Stimulated activated CD4-positive, alpha-beta T cell treated with anti-CD3 and anti-CD28 coated beads, Interleukin-2, amount 100 ng/mL, for 24 hours (primary cell): ENCODE measurements at places on chromosomes 16 and 17.

DNA sequence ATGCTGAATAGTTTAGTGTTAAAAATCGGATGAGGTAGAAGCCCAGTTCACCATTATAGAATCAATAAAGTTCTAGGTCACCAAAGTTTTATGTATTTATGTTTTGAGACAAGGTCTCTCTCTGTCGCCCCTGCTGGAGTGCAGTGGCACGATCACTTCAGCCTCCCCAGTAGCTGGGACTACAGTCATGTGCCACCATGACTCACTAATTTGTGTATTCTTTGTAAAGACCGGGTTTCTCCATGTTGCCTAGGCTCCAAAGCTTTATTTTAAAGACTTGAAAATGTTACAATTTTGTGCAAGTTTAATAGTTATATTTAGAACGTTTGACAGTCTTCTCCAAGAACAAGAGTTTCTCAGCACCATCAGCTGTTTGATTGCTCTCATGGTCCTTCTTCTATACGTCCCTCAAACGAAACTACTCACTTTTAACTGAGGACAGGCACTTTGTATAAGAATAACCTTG, 32.1 kb downstream of the NDE1 start:
- DNase-seq = peak; percentile 48

DNA sequence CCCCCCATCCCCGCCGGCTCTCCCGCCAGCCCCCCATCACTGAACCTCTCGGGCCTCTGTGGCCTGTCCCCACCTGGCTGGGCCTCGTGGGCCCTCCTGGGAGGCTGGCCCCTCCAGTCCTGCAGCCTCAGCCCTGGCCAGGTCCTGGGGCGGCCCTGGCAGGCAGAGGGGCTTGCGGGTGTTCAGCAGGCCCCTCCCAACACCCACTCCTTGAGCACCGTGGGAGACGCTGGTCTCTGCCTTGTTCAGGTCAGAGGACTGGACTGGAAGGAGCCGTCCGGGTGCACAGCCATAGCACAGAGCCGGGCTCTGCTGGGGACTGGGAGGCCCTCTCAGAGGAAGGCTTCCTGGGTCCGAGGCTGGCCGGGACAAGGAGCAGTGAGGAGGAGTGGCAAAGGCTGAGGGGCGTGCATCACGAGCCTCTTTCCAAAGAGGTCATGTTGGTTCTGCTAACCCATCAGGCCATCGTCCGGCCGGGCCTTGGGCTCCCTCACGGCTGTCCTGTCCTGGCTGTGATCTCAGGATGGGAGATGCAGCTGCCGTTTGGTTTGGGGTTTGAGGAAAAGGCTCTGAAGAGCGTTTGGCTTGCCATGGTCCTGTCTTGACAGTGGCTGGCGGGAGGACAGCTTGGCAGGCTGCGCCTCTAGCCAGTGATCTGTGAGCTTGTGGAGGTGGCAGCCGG, 6.3 kb upstream of the PABPN1L start:
- DNase-seq = no peak

- DNase-seq = no peak
These were observed 93.5 kb downstream of the CDYL2 start for GRCh38 chr16:80710918-80711317.

DNA sequence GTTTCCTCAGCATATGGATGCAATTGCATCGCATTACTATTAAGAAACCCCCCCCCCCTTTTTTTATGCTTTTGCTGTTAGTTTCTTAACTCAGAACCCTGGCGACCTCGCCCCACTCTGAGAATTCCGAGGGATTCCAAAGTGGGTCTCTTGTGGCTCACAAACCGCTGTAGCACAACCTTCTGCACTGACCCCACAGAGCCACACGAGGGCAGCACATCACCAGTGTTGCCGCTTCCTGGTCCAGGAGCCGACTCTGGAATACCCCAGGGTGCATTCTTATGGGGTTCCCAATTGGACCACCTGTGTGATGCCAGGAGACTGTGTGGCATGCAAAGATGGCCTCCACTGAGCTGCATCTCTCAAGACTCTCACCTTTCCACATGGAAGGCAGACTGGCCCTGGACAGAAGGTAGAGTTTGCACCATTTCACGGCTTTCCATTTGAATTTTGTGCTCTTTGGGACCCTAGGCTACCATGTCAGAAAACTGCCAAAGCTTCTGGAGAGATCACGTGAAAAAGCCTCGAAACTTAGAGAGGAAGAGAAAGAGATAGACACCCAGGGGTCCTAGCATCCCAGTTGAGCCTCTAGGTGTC, 432.7 kb upstream of the ASIC2 start:
- DNase-seq = no peak

GRCh38 chr16:84947996-84948850, 63.1 kb downstream of the ZDHHC7 start:
- no peak for DNase-seq

- no peak for DNase-seq
These were observed 320.5 kb downstream of the SNX29 start for GRCh38 chr16:12296991-12297390.

- no peak for DNase-seq
These were observed 37.6 kb downstream of the HS3ST4 start for GRCh38 chr16:25729188-25729915.

DNA sequence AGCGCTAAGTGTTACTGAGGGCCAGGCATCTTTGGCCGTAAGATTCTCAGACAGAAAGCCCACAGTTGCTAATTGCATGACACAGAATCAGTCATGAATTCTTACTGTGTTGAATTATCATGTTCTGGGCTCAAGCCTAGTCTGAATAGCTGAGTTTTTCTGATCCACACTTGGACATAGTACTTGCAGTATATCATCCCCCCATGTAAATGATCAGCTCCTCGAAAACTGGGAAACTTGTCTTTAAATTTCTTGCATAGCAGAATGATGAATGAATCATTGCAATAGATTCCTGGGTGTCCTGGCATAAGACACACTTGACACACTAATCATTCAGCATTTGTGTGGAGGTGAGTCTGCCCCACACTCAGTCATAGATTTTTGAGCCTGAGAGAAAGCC, 2.2 kb downstream of the MLYCD start:
- DNase-seq = no peak

- no peak for DNase-seq
These were observed 13.8 kb upstream of the C16orf87 start for GRCh38 chr16:46844771-46845170.

DNA sequence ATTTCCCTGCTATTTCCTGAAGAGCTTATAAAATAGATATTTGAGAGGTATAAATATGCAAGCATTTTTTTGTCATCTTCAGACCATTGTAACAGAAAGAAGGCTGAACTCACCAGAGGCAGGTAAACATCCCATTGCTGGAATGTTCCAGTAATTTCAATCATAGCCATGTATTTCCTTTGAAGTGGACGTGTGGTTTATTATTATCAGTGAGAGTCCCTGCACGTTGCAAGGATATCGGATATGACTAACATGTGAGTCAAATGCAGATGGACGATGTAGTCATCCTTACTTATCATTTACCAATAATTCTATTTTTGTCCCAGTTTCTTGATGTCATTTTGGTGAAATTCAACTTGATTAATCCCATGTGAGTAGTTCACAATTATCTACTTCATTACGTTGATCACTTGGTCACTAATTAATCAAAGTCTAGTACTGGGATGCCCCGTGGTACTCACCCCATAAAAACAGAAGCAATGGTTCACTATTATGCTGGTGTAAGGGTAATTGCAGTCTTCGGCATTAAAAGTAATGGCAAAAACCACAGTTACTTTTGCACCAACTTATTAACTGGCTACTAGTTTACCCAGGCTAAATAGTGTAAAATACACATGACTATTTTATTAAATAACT, 89.5 kb downstream of the VAT1L start:
- no peak for DNase-seq

DNA sequence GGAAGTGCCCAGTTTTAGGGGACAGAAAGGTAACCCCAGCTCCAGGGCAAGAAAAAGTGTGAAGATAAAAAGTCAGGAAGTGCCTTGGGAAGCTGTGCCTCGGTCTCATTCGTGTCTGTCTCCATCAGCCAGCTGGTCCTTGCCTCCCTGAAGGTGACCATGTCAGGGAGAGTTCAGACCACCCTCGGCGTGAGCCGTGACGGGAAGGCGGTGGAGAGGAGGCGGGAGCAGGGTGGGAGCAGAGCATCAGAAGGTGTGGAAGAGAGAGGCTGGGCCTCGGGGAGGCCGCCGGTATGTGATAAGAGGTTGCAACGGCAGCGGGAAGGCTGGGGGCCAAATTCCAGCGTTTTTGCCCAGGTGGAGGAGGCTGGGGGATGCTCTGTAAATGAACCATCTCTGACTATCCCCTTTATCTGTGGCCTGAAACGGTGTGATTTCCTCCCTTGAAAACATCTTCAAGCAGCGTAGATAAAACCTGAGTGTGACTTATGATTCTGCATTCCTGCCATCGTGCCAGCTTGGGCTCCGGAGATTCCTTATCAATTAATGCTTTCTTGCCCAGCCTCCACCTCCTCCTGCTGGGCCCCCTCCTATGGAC, 251.8 kb downstream of the IRF8 start:
- no peak for DNase-seq

- no peak for DNase-seq
These were observed 29.1 kb upstream of the RASD1 start for GRCh38 chr17:17525311-17525710.

GRCh38 chr16:84952335-84953189, 58.8 kb downstream of the ZDHHC7 start:
- peak; percentile 69 for DNase-seq

DNA sequence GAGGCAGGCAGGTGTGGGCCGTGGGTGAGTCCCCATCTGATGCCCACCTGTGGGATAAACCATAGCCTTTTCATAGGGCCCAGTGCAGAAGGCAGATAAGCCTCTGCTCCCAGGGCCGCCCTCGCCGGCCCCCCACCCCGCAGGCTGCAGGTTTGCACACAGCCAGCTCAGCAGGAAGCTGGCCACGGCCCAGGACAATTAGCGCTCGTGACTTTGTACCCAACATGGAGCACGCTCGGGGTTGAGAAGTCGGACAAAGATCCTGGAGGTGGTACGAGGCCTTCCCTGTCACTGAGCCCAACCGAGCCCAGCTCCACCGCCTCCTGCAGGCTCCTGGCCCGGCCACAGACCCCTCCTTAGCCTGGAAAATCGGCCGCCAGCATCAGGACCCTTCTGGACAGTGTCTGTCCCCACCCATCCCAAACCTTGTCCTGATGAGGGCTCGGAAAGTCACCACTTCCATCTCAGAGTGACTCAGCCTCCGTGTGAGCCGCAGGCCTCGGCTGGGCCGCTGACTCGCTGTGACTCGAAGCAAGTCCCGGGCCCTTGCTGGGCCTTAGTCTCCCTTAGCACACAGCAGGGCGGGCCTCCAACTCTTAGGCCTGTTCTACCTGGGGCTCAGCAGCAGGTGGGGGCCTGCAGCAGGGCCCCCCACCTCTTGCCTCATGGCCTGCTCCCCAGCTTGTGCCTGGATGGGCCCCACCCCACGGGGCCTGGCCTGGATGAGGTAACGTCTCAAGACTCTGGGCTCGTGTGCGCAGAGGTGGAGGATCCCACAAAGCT, 22.7 kb downstream of the FAM83G start:
- no peak for DNase-seq

DNA sequence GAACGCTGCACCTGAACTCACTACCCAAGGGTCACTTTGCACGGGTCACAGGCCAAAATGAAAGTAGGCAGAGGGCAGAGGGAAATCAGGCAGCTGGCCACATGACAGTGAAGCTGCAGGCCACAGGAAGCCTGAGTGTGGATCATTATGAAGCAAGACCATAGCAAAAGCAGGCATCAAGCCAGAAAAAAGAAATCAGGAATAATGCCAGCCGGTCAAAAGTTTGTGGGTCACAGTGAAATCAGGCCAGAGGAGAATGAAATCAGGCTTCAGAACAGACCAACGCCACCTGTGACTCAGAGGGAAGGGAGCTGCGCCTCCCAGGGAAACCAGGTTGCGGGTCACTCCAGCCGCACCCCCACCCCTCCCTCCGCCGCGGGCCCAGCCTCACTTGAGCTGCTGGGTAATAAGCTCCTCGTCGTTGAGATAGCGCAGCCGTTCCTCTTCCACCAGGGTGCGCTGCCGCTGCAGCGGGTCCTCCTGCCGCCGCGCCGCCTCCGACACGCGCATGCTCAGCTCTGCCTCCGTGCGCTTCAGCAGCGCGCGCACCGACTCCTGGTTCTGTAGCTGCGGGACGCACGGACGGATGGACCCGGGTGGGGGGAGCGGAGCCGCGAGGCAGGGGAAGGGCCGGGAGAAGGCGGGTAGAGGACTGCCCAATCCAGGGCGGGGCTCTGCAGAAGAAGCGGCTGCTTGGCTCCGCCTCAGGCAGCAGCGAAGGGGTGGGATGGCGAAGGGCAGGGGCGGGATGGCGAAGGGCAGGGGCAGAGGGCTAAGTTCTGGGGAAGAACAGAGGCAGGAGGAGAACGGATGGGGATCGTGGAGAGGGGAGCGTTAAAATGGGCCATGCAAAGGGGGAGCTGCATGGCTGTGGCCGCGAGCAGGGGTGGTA, 47.7 kb downstream of the SRCIN1 start:
- DNase-seq = peak; percentile 92

- DNase-seq = no peak
These were observed 20.2 kb upstream of the GUCY2D start for GRCh38 chr17:7982173-7982572.

- no peak for DNase-seq
These were observed 2.6 kb upstream of the IL17C start for GRCh38 chr16:88635671-88636319.

DNA sequence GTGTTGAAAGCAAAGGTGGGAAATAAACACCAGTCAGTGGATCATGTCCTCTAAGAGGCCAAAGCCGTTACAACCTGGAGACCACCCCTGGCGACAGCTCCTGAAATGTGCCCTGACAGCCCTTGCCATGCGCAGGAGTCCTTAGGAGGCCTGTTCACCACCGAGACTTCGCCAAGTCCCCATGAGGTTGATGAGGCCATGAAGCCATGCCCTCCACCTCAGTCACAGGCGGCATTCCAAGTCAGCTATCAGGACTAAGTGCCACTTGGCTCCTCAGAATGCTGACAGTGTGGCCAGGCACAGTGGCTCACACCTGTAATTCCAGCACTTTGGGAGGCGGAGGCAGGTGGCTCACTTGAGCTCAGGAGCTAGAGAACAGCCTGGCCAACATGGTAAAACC, 27.1 kb downstream of the ADAM11 start:
- DNase-seq = no peak
